CD4-positive, alpha-beta T cell treated with Interferon alpha-2 for 1 hour (primary cell): ENCODE measurements at places on chromosomes 16 and 17.

DNA sequence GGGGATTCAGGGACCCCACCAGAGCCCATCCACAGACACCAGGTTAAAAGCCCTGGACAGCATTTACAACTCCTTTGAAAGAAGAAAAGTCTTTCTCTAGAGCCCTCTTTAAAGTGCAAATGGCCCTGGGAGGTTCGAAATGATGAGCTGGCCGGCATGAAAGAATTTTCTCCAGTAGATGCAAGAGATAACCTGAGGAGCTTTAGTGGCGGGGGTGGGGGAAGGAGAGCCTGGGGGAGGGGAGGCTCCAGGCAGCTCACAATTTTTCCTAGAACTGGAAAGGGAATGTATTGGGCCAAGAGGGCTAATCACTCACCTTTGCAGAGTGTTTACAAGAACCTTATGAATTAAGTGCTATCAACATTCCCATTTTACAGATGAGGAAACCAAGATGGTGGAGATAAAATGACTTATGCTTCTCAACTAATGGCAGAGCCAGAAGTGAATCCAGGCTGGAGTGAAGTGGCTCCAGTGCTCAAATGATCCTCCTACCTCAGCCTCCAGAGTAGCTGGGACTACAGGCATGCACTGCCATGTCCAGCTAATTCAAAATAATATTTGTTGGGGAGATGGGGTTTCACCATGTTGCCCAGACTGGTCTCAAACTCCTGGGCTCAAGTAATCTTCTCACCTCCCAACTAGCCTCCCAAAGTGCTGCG, 4.2 kb upstream of the CDH1 start:
- no peak for DNase-seq

DNA sequence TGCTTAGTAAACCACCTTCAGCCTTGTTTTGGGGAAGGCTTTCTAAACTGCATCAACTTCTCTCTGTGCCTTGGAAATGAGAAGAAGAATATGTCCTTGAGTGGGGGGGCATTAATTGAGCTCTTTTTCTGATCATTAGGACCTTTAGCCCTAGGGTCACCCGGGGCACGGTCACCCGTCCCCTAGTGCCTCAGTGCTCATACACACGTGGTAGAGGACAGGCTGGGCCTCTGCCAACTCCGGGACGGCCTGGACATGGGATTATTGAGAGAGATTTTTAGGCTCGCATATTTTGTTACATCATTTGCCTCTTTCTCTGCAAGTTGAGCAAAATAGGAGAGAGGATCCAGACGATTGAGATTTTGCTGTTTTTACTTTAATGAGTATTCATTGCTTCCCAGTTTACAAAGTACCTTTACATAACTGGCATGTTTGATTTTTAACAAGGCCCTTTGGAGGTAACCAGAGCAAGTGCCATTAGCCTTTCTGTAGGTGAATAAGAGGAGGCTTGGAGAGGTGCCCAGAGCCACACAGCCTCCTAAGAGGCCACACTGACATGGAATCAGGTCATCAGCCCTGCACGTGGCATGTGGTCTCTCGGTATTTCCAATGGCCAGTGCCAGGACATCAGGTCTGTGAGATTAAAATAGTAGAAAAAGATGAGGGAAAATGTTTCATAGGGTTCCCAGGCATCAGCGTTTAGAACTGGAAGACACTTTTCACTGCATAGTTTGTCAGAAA, 11.1 kb downstream of the PMM2 start:
- no peak for DNase-seq

- no peak for DNase-seq
Measured at GRCh38 chr17:6556121-6557039, at the start of gene PITPNM3. Gene PITPNM3, minus strand, starts transcription at chr17:6556555. Its CDS starts 149 bp downstream, at chr17:6556406.

DNA sequence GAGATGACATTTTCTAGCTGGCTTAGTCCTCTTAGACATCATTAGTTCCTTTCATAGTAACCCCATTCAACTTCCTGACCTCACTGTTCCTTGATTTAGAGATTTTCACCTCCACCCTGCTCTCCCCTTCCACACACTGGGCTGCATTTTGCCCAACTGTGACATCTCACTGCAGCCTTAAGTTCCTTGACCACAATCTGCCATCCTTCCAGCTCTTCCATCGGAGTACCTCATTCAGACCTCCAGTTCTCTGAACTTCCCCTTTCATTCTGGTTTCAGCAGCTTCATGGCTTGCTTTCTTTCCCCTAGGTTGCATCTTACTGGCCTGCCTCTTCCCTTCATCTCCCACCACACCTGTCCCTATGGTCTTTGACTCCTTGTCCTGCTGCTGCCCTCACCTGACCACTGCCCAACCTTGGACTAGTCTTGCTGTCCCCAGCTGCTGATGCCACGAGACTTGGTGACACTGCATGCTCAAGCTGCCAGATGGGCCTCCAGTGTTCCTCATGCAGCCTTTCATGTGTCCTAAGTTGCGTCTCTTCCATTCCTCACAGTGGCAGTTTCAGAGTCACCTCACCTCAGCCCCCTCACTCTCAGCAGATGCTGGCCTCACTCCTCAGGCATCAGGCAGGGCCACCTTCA, 40.8 kb downstream of the NUP88 start:
- DNase-seq = no peak

DNA sequence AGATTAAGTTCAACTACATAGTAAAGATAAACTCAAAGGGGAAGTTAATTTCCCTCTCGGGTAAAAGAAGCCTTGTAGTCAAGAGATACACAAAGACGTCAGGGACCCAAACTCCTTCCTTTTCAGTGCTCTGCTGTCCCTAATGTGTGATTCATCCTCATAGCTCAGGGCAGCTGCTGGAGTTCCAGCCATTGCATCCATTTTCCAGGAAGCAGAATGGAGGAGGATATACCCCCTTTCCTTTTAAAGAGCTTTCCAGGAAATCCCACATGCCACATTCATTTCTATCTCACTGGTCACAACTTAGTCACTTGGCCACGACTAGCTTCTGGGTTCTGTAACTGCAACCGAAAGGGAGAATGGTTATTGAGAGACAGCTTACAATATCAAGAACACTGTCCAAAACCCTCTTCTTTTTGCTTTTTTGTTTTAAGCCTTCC, 95.3 kb downstream of the SOCS1 start:
- no peak for DNase-seq

DNA sequence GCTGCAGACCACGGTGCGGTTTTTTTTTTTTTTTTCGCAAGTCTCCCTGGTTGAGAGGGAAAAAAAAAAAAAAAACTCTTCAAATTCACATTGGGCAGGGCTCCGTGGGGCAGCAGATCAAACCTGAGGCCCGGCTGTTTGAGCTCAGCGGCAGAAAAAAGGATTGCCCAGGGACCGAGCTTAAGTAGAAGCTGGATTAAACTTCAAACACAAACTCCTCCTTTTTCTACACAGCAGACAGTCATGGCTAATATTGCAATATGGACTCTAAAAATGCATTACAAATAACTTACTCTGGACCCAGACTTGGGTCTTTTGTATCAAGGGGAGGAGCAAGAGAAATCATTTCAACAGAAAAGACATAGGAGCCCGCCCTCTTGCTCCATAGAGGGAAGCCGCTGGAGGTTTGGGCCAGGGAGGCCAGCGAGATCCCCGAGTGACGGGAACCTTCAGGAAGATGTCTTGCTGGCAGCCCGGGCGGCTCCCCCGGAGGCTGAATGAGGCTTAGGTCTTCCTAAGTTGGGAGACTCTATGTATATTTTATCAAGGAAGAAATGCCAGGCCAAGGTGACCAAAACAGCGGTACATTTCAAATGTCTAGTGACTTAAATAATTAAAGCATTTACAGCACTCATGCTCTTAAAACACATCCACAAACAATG, 167.7 kb downstream of the ZNF423 start:
- DNase-seq = no peak

DNA sequence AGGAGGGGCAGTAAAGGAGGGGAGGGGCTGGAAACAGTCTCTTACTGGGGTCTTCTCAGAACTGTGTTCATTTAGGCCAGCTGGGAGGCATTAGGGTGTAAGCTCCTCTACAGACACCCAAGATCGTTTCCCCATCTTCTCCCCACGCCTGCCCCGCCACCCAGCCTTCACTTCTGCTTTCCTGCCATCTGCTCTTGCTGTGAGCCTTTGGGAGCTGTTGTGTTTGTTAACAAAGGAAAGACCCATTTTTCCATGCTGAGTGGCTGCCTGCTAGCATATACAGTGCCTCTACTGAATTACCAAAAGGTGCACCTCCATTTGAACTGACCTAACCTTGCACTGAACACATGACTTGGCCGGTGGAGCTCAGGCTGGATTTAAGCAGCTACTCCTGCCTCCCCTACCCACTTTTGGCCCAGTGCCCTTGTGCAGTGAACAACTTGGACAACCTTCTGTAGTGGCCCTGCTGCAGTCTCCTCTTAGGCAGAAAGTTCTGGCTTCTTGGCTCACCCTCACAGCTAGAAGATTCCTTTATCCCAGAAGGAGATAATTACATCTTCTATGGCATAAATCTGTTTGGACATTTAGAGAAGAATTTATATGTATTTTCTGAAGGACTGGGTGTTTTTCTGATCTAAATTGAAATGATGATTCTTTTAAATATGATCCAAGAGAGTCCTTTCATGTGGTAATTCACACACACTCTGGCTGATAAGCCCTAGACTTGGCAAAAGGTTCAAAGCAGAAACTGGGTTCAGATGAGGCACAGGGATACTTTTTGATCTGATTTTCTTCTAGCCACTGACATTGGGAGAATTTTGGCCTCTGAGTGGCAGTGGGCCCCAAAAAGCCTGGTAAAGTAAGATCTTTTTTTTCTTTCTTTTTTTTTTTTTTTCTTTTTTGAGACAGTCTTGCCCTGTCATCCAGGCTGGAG, 81.9 kb upstream of the HNF1B start:
- no peak for DNase-seq

GRCh38 chr16:16972831-16973230, 497.9 kb downstream of the XYLT1 start:
- no peak for DNase-seq

DNA sequence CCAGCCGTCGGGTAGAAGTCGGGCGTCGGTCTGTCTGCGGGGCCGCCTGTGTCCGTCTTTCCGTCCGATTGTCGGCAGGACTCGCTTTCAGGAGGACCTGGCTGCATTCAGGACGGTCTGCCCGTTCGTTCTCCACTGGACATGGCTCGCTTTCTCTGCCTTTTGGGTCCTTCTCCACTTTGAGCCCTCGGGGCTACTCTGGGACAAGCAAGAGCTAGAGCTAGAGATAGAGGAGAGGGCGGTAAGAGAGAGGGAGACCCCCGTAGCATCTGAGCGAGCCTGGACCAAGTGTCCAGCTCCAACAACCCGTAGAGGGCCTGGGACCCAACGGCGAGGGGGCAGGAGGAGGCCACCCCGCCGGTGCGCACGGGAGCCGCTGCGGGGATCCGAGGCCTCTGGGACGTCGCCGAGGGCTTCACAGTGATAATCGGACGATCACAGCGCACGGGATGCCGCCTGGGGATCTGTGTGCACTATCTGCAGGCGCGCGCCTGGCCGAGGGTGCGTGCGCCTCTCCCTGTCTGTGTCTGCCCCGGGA, 4.5 kb downstream of the TBX4 start:
- DNase-seq = no peak

DNA sequence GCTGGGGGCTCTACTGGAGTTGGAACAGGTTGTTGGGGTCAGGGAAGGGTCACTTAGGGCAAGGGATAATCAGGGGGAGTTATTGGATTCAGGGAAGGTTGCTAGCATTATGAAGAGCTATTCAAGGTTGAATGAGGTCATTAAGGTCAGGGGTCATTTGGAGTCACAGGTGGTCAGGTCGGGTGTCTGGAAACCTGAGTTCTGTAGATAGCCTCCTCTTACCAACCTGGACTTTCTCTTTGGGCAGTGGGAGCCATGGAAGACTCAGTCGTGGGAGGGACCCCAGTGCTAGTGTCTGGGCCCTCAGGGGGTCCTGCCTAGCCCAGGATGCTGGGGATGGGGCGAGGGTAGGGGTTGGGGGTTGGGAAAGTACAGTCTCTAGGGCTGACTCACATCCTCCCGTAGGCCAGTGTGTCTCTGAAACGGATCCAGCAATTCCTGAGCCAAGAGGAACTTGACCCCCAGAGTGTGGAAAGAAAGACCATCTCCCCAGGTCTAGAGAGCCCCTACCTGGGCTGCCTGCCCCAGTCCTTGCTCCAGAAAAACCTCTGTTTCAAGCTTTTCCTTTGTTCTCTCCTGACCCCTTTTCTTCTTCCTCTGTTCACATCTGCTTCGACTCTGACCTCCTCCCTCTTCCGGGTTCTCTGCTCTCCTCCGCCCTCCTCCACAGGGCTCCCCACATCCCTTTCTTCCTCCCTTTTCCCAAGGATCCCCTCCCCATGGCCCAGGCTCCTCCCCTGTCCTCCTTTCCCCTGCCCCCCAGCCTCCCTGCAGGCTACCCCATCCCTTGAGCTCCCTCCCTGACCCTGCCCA, 33.5 kb downstream of the ABCC3 start:
- no peak for DNase-seq

DNA sequence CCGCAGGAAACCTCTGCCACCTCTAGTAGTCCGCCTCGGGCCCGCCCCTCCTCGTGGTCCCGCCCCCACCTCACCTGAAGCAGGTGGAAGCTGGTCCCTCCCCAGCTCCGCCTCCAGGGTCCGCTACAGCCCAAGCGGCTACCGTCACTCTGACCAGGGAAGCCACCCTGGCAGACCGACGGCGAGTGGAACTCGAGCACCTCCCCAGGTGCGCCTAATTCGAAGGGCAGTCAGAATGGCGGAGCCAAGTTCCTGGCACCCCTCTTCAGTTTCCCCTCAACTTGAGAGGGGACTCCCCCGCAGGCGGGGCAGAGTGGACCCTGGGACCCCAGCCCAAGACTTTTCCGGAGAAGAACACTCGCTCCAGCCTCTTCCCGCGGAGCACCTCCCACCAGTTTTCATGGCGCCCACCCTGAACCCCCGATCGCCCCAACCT, 507 bp downstream of the FHOD1 start:
- DNase-seq = peak; percentile 64

GRCh38 chr17:79955691-79956440, 79.8 kb downstream of the TBC1D16 start:
- DNase-seq = no peak

- DNase-seq = no peak
Measured at GRCh38 chr17:49431743-49432142, 17.1 kb upstream of the PHB1 start.

- DNase-seq = no peak
Measured at GRCh38 chr16:55257966-55258613, 65.9 kb upstream of the IRX6 start.

GRCh38 chr17:68491381-68492231, 20.6 kb upstream of the PRKAR1A start:
- DNase-seq = peak; percentile 42

GRCh38 chr17:6160911-6161855, 91.0 kb downstream of the WSCD1 start:
- no peak for DNase-seq

GRCh38 chr17:61040666-61041065, 359.0 kb upstream of the TBX2 start:
- no peak for DNase-seq

DNA sequence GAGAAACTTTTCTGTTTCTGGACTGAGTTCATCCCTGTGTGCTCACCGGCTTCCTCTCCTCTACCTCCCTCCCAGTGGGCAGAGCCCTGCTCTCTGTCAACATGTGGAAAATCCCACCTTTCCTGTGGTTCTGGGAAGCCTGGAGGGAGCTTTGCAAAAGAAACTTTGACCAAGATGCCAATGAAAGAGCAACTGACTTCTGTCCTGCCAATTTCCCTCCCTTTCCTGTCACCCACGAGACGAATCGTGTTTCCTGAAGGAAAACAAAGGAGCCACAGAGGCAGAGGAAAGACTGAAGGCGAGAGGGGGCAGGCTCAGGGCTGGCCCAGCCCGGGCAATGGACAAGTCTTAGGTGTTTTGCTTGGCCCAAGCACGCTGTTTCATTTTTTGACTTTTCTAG, 82.8 kb downstream of the PLCG2 start:
- DNase-seq = no peak
